ENCODE measurements at places on chromosomes 7 and 10.
A peak's percentile ranks its signal among the peaks of the same experiment; 100 is the strongest.

DNA sequence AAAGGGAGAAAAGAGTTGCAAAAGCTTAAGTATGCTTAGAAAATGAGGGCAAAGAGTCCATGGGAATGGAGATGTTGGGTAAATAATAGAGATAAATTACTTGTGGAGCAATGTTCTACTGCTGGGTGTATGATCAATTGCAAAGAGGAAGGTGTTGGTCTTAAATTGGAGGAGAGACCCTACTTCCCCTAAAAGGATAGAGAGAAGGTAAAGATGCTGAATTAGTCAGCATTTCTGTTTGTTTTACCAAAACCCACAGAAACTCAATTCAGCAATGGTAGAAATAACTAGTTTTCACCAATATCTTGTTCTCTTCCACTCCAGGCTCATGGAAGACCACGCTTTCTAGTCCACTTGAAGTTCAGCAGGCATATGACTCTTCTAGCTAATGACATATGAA is 32.1 kb downstream of the ASB4 start:
- no peak for DNase-seq

- DNase-seq, result no peak
Measured at GRCh38 chr7:43232366-43232765, 119.9 kb downstream of the HECW1 start.

DNA sequence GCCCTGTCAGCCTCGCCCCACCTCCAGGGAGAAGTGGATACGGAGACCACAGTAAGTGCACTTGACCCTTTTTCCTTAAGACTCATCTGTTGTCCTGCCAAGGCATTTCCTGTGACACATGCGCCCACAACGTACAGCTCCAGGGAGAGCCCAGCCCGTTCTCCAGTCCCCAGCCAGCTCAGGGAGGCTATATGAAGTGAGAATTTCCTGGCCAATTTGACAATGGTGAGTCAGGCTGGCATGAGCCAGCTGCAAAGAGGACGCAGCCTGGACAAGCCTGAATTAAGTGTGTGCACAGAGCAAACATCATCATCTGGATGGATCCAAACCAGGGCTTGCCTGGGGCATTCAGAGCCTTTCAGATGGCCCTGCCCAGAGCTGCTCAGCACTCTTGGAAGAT is 244.8 kb downstream of the KCNMA1 start:
- DNase-seq, result peak; percentile 97

GRCh38 chr10:47230957-47231356 is 69.0 kb upstream of the GDF10 start:
- no peak for DNase-seq

- no peak for DNase-seq
Measured at GRCh38 chr7:134916171-134916883, 70.0 kb upstream of the AGBL3 start.

DNA sequence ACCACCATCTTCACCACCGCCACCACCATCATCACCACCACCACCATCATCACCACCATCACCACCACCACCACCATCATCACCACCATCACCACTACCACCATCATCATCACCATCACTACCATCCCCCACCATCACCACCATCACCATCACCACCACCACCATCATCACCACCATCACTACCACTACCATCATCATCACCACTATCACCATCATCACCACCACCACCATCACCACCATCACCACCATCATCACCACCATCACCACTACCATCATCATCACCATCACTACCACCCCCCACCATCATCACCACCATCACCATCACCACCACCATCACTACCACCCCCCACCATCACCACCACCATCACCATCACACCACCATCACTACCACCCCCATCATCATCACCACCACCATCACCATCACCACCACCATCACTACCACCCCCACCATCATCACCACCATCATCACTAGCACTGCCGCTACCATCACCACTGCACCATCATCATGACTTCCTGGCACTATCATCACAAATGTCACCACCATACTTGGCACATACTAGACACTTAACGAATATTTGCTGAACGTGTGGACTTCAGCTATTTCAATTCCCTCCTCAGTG is 25.3 kb upstream of the FZD8 start:
- DNase-seq, result no peak

GRCh38 chr7:124276005-124276622 is 243.2 kb upstream of the TMEM229A start:
- DNase-seq, result peak; percentile 10

- DNase-seq, result no peak
Measured at GRCh38 chr10:14379556-14380280, 49.0 kb upstream of the FRMD4A start.

GRCh38 chr10:6074489-6075301 is 12.5 kb upstream of the IL2RA start:
- DNase-seq, result peak; percentile 19

- DNase-seq, result no peak
Measured at GRCh38 chr7:127850195-127850594, 181.0 kb downstream of the LRRC4 start.

DNA sequence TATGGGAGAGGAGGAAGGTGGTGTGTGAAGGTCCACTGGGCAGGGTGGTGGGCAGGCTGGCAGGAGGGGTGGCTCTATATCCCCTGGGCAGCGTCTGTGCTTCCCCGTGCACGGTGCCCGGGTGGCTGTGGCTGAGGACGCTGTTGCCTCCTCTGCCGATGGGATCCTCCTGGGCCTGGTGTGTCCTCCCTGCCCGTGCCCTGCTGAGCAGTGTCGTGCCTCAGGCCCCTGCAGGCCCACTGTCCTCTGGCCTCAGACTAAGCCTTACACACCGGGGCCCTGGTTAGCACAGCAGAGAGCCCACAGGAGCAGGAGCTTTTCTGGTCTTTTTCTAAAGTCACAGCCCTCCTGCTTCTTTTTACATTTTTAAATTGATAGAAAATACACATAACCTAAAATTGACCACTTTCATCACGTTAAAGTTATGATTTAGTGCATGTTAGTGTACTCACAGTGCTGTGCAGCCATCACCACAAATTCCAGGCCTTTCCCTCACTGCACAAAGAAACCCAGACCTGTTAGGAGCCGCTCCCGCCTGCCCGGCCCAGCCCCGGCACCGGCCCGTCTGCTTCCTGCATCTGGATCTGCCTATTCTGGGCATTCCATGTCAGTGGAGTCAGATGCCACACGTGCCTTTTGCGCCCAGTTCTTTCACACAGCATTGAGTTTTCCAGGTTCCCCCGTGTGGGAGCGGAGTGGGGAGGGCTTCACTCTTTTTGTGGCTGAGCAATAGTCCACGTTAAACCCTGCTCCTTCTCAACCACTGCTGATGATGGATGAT is 19.4 kb downstream of the PFKFB3 start:
- DNase-seq, result peak; percentile 28

- DNase-seq, result no peak
Measured at GRCh38 chr7:78444267-78444666, 645.7 kb downstream of the PHTF2 start.

GRCh38 chr10:44046605-44047004 is 338.3 kb downstream of the CXCL12 start:
- peak; percentile 11 for DNase-seq

GRCh38 chr7:151395036-151395367 is 14.8 kb downstream of the WDR86 start:
- DNase-seq, result no peak

- no peak for DNase-seq
Measured at GRCh38 chr7:148763622-148764021, 64.9 kb downstream of the CUL1 start.

DNA sequence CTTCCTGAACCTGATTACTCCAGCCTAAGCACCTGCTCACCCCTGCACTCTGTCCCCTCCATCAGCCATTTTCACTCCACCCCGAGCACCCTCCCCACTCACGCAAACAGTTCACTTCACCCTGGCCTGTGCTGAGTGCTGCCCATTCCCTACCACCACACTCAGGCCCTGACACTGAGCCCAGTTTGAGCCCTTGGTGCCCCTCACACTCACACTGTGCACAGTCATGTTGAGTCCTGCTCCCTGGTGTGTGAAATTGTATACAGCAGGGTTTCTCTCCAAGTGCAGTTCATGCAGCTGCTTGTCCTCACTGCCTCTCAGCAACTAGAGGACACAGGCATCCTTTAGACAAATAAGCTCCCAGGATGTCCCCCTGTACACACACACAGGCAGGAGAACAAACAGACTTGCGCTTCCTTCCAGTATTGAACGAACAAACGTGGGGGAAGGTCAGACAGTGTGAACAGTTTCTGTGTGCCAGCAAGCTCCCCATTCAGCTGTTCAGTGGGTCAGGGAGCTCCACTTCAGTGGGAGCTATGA is 6.8 kb downstream of the MYO1G start:
- no peak for DNase-seq

- DNase-seq, result peak; percentile 32
Measured at GRCh38 chr10:13978533-13979115, 352.1 kb downstream of the FRMD4A start.

DNA sequence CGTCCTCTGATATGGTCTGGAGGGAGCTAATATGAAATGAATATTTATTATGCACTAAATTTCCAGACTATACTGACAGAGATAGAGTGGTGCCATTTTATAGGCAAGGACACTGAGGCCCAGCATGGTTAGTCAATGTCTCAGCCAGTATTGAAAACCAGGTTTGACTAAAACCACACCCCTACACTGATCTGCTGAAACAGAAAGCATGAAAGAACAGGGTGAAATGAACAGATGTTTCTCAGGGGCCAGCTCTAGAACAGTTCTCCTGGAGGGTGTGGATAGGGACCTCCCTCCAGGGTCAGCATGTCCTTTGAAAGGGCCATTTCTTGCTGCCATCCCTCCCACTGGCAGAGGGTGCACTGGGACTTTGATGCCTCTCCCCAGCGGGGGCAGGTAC is 700.5 kb downstream of the GRID1 start:
- DNase-seq, result no peak

DNA sequence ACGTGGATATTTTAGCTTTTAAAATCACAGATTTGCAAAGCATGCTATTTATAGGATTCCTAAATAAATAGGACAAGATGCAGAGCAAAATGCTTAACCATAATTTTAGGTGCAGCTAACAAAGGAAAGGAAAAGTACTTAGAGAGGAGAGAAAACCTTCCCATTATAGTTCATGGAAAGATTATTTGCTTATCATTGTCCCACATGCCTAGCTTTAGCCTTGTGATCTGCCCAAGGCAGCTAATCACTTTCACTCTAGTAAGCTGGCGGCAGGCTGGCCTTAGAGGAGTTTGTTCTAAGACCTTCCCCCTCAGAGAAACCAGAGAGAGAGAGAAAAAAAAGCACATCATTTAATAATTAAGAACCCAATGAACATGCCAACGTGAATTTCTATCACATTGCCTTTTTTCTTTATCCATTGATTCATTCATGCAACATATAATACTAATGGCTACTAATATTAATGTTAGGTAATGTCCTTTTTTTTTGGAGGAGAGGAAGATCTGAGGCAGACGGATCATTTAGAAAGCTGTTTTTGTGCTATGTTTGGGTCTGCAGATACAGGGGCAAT is 274.6 kb downstream of the ARL4A start:
- DNase-seq, result no peak

- DNase-seq, result no peak
Measured at GRCh38 chr10:123945325-123945920, 53.8 kb upstream of the CPXM2 start.

GRCh38 chr10:27145937-27146336 is 8.2 kb downstream of the YME1L1 start:
- DNase-seq, result no peak

- no peak for DNase-seq
Measured at GRCh38 chr7:130970696-130971095, 236.7 kb upstream of the KLF14 start.

DNA sequence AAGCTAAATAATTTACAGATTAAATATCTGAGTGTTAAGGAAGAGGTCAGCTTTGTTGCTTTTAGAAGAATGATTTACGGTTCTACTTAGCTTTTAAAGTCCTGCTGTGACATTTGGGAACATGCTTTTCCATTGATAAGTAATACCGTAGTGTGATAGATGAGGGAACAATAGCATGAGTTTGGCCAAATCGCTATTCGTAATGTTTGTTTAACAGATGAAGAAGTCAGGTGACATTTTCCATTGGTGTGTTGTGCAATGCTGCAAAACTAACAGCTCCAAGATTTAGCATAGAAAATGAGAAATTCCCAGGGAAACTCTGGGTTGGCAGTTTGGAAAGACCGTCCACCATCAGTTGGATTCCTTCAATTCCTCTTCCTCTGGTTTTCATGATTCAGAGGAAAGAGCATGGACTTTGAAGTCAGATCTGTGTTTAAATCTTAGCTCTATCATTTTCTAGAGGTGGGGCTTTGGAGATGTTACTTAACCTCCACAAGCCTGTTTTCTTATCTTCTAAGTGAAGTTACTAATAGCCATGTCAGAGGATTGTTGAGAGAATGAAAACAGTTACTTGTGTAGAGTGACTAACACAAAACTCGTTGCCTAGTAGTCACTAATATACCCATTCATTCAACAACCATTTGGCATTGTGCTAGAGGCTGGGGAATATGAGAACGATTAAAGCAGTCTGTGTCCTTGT is 140.4 kb upstream of the BMPER start:
- DNase-seq, result no peak

DNA sequence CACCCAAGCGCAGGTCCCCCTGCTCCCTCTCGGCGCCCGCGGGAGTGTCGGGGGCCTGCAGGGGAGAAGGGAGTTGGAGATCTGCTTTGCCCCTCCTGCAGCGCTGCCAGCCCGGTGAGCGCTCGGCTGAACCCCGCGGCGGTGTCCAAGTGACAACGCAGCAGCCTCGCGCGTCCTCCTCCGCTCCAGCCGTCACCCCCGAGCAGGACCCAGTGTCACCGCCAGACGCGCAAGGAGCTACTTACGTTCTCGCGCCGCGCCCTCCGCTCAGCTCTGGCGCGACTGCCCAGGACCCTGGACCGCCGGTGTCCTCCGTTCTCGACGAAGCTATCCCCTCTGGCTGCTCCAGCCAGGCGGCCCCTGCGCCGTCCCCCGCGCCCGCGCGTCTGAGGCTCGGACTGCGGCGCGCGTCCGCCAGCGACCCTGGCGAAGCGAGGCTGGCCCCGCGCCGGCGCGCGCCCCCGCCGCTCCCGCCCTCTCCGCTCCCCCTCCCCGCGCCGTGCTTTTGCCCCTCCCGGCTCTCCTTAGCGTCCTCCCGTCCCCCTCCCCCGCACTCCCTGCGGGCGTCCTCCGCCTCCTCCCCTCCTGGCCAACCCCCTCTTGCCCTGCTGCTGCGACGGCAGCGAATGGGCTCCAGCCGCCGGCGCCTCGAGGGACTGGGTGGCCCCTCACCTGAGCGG is at the start of gene NRCAM:
Gene NRCAM, minus strand, starts transcription at position 439 of the 680 bp plus-strand sequence. CDS start 216,372 bp downstream, outside the sequence.
- DNase-seq, result peak; percentile 12

DNA sequence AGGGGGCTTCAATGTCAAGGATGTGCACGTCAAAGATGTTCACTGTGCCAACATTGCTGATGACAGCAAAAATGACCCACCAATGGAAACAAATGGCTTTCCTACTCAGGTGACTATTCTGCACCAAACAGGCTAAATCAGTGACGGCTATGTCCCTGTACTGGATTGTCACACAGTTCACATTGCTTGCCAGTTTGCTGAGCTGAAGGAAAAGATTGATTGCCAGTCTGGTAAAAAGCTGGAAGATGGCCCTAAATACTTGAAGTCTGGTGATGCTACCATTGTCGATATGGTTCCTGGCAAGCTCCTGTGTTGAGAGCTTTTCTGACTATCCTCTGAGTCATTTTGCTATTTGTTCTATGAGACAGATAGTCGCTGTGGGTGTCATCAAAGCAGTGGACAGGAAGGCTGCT is 202.2 kb upstream of the ETV1 start:
- peak; percentile 30 for DNase-seq

GRCh38 chr10:28468707-28469483 is 64.0 kb upstream of the WAC start:
- DNase-seq, result no peak

- DNase-seq, result peak; percentile 35
Measured at GRCh38 chr7:19621740-19622139, 87.1 kb downstream of the POLR1F start.
